ENCODE measurements at places on chromosomes 1 and 21. TPM values are rescaled to one million over a fixed set of nuclear protein-coding genes. Genes with fewer than 3 reads are reported as not detected.

DNA sequence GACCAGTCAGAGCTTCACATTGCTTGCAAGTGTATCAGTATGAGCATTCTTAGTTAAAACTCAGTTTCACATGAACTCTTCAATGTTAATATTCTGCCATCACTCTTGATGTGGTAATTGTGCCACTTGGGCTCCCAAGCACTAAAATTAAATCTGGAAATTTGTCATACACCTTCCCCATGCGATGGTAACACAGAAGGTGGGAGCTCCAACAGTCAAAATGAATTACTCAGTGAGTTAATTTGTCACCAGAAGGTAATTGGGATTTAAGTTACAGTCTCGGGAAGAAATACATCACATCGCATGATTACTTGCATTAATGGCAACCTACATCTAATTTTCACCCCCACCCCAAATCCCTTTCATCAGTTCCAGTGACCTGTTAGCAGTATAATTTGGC, 376.5 kb upstream of the DAB1 start:
- DNase-seq = no peak

Gene PCP4L1
- polyA plus RNA-seq = 0.28 TPM

DNA sequence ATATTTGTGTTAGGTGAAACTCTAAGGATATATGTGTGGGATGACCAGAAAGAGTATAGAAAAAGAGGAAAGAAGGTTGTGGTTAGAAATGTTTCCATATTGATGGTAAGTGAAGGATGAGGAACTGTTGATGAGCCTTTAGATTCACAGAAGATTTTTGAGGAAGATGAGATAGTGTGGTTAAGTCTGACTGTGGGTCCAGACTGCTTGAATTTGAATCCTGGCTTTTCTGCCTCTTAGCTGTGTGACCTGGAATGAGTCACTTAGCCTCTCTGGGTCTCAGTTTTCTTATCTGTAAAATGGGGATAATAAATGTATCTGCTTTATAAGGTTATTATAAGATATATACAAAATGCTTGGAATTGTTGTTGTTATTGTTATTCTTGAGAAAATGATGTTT, 27.5 kb downstream of the RGL1 start:
- no peak for DNase-seq

GRCh38 chr1:104156738-104157137, 407.0 kb downstream of the AMY1C start:
- no peak for DNase-seq

DNA sequence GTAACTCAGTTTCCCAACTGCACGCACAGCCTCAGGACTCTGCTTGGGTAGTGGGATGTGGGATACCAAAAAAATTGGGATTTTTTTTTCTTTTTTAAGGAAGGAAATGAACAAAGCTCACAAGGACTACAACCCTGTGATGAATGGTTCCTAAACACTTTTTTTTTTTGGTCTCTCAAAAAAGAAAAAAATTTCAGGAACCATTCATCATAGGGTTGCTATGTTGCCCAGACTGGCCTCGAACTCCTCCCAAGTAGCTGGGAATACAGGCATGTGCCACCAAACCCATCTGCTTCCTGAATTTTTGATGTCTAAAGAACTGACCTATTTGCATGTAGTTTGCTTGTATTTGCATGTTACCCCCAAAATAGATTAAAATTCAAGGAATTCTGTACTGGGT, 6.8 kb downstream of the MINDY1 start:
- no peak for DNase-seq

Gene FCRL5
- not detected for polyA plus RNA-seq

DNA sequence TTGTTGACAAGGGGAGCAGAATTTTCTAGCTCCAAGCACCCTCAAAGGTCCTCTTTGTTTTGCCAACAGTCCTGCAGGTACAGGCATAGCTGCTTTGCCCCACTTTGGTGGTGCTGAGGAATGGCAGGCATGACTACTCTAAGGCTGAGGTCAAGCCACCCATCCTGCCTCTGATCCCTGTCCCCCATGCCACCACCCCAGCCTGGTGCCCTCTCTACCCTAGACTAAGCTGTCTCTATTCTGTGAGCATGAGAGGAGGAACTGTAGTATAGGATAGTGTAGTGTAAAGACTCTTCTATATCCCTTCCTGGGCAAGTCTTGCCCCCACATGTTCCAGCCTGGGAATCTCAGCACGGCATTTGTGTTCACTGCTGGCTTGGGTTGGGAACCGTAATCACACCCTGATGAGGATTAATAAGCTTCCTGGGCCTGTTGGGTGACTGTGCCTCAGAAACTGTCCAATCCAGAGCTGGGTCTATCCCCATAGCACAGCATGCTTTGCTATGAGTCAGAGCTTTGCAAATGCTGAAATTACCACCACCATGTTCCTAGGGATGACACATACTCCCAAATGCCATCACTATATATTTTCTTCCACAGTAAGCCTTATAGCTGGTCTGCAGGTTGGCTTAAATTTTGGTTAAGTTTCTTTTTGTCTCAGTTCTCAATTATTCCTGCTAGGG, 105.7 kb upstream of the PPP2R5A start:
- no peak for DNase-seq

- no peak for DNase-seq
Observed at GRCh38 chr1:214747050-214747635, 144.1 kb downstream of the CENPF start.
